ENCODE measurements at places on chromosomes 1 and 21.

- DNase-seq = no peak
These were observed 75.5 kb downstream of the LRRC8D start for GRCh38 chr1:89896105-89896942.

GRCh38 chr1:38840281-38840680 lies 19.3 kb downstream of the RRAGC start:
- DNase-seq = no peak

- DNase-seq = no peak
These were observed 469.8 kb upstream of the OLFM3 start for GRCh38 chr1:102466487-102466886.

- DNase-seq = no peak
These were observed 12.8 kb downstream of the TRAPPC10 start for GRCh38 chr21:44024887-44025353.

DNA sequence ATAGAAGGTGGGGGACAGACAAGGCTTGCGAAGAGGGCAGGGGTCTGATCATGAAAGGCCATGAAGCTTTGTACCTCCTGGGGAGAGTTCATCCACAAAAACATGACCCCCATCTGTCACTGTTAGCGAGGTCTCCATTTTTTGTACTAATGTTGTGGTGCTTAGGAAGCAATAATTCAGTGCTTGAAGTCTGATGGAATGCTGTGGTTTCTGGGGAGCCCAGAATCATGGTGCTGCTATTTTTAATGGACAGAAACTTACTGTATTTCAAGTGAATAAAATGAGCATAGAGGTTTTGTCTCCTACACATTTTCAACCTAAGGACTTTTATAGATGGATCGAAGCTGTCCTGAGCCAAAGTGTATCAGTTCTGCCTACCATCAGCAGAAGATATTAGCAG lies 28.2 kb upstream of the RGL1 start:
- DNase-seq = no peak

- DNase-seq = no peak
These were observed 1.1 kb upstream of the AGO1 start for GRCh38 chr1:35881850-35882273.

DNA sequence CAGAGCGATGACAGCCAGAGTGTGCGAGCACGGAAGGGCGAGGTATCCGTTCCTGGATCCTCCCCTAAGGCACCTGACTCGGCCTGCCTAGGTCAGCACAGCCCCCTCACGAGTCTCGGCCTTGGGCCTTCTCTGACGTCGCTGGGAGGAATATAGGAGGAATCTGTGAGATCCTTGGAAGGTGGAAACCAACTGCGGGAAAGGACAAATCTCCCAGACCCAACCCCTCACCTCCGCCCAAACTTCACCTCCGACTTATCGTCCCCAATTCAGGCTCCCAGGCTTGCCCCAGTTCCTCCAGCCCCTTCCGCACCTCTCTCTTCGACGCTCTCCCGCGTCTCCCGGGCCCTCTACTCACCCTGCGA lies 494 bp downstream of the APH1A start:
- peak; percentile 17 for DNase-seq

DNA sequence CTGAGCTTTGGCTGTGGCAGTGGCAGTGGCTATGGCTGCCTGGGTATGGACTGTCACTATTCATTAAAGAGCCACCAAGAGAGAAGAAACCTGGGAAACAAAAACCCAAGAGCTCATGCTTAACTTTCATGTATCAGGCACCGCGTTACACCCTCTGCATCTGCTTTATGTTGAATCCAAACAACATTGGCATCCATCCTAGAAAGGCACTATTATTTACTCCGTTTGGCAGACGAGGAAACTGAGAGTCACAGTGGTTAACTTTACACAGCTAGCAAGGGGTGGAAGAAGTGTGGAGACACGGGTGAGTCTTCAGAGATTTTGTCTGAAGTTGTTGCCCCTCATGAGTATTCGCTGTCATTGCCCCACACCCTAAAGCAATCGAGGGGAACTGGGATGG lies 63.8 kb downstream of the PLXNA2 start:
- DNase-seq = no peak

DNA sequence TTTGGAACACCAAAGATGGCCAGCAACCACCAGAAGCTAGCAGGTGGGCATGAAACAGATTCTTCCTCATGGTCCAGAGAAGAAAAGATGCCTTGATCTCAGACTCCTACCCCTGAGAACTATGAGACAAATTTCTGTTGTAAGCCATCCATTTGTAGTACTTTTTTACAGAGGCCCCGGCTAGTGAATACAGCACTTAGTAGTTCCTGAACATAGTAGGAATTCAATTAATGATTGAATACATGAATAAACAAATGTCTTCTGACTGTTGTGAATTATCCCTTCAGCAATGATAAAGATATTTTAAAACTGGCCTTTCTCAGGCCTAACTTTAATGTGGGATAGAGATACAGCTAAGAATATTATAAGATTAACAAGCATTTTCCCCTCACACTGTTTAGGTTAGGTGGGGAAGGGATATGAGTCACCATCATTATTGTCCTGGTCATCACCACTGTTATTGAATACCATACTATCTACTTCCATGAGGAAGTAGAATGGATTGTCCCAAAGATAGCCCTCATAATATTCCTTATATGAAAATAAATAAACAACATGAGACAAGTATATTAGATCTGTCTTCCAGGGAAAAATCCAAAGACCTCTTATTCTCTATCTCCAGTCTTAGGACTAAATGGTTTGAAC lies 51.4 kb downstream of the ADCY10 start:
- no peak for DNase-seq

DNA sequence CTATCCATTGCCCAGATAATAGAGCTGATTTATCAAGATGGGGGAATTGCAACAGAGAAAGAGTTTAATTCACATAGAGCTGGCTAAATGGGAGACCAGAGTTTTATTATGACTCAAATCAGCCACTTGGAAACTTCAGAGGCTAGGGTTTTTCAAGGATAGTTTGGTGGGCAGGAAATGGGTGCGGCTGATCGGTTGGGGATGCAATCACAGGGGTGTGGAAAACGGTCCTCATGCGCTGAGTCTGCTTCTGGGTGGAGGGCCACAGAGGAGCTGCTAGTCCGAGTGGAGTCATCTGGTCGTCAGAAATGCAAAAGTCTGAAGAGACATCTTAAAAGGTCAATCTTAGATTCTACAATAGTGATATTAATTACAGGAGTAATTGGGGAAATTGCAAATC lies 32.0 kb upstream of the FAM89A start:
- DNase-seq = no peak

All from stimulated activated CD4-positive, alpha-beta T cell treated with anti-CD3 and anti-CD28 coated beads, Interleukin-4, amount 100 ng/mL, for 1 hour (primary cell).